GM23248 (cell line): ENCODE measurements at places on chromosomes 6 and 20. TPM values are rescaled to one million over a fixed set of nuclear protein-coding genes. Genes with fewer than 3 reads are reported as not detected.

LTB gene
- total RNA-seq: not detected in 2 replicates

MUC21 gene
- total RNA-seq: not detected in 2 replicates

TNFRSF6B gene
- 36.9 and 39.9 TPM in 2 replicates for total RNA-seq

SMLR1 gene
- total RNA-seq: not detected in 2 replicates

DPPA5 gene
- total RNA-seq: not detected in 2 replicates

COL19A1 gene
- total RNA-seq: not detected in 2 replicates

OLIG3 gene
- not detected in 2 replicates for total RNA-seq

RSPO4 gene
- total RNA-seq: not detected in 2 replicates

LPA gene
- not detected in 2 replicates for total RNA-seq

C20orf202 gene
- total RNA-seq: not detected in 2 replicates
